EL (cell line): ENCODE measurements at places on chromosomes 1 and 21.

- DNase-seq: peak; percentile 54
Measured at GRCh38 chr21:34630536-34631143, 15.7 kb upstream of the RCAN1 start.

DNA sequence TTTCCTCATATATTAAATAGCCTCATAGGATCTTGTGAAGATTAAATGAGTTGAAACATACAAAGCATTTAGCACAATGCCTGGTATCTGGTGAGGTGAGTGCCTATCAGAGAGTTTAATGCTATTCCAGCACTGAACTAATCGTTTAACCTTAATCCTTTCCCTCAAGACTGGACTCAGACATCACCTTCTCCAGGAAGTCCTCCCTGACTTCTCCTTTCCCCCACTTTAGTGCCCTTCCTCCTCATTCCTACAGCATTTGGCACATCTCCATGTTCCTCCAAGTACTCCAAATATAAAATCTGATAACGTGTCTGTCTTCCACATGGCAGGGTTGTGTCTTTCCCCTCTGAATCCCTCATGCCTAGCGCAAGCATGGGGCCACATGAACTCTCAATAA, 59.8 kb downstream of the ZSCAN20 start:
- DNase-seq: no peak

DNA sequence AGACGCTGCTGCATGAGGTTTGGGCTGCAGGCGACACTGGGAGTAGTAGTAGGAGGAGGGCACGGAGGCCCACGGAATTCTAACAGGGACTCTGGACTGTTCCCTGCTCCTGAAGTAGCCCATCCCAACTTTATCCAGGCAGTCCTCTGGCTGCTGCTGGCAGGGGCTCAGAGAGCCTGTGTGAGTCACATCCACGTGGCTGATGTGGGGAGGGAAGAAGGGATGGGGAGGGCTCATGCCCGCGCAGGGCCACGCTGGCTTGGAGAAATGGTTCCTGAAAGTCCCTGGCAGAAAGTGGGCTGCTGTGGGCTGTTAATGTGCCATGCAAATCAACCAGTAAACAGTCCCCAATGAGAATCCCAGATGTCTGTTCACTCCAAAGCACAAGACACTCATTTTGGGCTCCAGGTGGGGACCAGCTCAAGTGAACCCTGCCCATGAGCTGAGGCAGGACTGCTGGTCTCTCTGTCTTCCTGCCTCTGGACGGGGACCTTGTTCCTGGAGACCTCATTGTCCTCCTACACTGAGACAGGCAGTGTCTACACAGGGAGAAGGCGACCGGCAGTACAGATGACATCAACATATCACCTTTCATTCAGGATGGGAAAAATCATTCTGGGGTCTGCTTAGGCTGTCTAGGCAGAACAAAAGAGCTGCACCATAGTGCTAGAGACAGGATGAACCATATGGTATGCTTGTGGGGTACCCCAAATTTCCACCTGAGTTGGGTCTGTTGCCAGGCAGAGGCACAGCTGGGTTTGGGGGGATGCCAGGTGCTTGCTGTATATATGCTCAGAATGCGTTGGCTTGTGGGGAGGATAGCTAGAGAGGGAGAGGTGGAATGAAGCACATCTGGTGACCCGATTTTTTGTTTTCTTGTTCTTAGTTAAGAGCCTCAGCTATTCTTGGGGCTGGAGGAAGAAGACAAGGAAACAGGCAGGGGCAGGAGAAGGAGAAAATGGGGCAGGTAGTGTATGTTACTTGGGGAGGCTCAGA, 57.9 kb upstream of the FMOD start:
- DNase-seq: peak; percentile 78

DNA sequence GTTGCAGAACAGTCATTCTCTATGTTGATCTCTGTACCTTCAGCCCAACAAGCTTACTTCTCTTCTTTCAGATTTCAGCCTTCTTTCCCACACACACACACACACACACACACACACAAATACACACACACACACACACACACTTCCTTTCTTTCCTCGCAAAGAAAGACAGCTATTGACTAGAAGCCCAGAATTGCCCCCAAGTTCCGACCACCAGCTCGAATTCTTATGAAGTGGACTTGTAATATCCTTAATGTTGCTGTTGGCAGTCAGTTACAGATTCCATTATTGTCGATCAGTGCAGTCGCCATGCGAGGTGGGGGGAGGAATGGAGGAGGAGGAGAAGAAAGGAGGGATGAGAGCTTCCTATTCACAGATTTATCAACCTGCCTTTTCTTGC, 125.5 kb downstream of the CLEC20A start:
- DNase-seq: peak; percentile 26

- peak; percentile 57 for DNase-seq
Measured at GRCh38 chr1:66439031-66439740, 94.8 kb upstream of the SGIP1 start.

GRCh38 chr1:180722586-180722985, 90.8 kb downstream of the XPR1 start:
- no peak for DNase-seq

DNA sequence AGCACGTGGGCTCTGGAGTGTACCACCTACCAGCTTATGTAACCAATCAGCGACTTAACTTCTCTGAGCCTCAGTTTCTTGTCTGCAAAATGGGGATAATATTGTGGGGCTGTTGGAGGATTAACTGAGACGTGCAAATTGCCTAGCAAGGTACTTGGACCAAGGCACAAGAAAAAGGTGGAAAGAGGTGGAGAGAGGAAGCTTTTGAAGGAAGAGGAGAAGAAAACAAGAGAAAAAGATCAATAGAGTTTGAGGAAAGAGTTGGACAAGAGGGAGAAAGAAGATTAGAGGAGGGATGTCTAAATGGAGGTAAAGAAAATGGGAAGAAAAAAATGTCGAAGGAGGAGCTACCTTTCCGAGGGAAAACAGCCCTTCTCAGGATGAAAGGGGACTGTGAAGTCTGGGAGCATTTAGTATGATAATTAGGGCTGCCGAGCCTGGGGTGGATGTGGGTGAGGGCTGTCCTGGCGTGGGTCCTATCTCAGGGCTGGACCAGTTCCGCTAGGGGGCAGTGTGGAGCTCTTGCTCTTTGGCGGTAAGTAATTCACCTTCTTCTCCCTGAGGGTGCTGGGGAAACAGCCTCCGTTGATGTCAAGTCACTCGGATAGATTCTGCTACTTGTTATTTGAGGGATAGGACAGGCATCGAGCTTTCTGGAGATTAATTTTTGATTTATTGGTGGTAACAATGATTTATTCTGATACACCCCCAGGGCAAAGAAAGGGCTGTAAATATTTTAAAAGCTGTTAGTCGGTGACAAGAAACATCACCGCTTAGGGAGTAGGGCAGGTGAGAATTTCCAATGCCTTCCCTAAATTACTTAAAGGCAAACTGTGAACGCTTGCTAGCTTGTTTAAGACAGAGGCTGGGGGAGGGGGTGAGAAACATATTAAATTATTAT, 79.0 kb upstream of the NFASC start:
- DNase-seq: peak; percentile 52

DNA sequence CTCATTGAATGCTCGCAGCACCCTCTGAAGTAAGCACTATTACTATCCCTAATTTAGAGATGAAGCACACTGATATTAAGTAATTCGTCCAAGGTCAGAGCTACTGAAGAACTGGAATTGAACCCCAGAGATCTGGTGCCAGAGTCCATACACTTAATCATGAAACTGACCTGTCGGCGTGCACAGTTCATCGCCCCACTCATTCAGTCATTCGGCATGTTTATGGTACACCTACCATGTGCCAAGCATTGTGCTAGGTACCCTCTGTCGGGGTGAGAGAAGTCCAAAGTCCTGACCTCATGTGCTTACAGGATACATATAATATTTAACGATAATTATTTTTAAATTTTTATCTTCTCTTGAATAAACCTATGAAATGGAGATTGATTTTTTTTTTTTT, 5.6 kb upstream of the CENPS start:
- no peak for DNase-seq

GRCh38 chr1:100476735-100477290, 61.1 kb upstream of the GPR88 start:
- no peak for DNase-seq

GRCh38 chr1:94765958-94766357, 54.2 kb upstream of the SLC44A3 start:
- no peak for DNase-seq

DNA sequence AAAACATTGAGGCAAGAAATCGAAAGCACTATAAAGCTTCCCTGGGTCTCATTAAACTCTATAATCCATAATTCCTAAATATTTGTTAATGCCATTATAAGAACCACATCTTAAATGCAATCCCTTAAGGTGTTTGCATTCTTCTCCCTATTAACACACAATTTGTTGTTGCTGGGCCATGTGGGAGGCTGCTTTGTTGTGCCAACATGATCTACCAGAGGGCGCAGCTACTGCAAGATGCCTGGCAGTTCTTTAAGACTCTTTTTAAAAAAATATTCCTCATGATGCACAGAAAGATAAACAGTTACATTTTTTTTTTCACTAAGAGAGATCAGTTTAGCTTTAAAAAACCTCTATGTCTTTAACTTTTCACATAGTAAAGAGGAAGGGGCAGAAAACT, 39.0 kb upstream of the BCAS2 start:
- DNase-seq: no peak

GRCh38 chr1:27143401-27143800, 11.5 kb downstream of the SLC9A1 start:
- DNase-seq: no peak

DNA sequence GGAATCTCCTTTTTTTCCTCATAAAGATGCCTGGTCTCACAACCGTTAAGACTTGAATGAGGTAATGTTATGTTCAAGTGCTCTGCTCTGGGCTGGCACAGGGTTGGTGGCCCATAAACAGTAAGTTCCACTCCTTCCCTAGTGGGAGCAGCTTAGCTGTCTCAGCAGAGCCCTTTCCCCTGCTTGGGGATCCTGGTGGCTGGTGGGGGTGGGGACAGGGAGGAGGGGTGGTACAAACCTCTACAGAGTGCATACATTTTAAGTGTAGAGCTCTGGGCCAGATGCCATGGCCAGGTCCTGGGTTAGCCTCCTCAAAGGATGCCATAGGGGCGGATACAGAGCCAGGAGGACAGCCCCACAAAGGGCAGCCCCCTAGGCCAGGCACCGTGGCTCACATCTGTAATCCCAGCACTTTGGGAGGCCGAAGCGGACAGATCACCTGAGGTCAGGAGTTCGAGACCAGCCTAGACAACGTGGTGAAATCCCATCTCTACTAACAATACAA, 20.7 kb upstream of the PADI1 start:
- DNase-seq: no peak

DNA sequence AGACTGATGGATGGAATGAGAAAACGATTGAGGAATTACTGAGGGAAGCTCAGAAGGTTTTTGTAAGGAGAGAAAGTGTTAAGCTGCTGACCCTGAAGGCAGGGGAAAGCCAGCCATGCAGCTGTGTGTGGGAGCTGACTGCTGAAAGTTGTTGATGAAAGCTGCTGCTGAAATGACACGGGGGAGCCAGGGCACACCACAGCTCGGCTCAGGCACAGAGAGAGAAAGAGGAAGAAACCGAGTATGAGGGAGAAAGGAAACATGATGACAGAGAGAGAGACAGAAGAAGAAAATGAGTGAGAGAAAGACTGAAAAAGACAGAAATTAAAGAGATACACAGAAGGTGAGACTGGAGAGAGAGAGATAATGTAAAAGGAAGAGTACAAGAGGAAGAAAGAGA, 115.5 kb downstream of the LRRC53 start:
- no peak for DNase-seq

DNA sequence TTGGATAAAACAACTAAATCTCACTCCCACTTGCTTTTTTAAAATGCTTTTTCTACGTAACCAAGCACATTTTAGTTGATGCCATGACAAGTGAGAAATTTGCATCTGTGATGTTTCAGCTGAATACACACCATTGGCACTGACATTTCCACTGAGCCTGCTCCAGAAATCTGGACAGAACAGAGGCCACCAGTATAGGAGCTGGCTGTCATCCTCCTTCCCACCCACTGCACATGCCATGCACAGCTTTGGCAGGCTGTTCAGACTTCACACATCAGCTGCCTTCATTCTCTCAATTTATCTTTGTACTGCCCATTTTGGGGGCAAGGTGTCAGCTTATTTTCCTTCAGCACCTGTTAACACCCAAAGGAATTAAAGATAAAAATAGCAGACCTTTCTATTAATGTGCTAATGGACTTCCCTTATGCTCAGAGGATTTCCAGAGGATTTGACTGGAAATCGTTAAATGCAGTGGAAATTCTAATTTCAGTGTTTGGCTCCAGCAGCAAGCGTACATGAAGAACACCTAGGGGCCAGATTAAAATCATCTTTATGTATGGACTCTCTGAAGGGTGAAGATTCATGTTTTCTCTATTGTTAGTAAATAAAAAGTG, 12.9 kb upstream of the PODN start:
- no peak for DNase-seq

DNA sequence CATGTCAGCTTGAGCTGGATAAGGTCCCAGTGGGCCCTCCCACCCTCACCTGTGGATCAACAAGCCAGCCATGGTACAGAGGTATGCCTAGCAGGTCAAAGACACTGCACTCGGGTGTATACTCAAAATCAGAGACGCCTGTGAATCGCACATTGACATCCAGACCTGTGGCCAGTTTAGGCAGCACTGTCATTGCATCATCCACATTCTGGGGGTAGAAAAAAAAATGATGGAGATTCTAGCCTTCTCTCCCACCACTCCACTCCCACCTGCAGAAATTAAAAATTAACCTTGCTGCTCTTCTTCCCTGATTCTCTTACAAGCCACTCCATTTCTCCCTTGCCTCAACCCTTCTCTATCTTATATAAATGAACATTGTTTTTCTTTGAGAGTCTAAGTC, 6.3 kb downstream of the MINDY1 start:
- DNase-seq: no peak

DNA sequence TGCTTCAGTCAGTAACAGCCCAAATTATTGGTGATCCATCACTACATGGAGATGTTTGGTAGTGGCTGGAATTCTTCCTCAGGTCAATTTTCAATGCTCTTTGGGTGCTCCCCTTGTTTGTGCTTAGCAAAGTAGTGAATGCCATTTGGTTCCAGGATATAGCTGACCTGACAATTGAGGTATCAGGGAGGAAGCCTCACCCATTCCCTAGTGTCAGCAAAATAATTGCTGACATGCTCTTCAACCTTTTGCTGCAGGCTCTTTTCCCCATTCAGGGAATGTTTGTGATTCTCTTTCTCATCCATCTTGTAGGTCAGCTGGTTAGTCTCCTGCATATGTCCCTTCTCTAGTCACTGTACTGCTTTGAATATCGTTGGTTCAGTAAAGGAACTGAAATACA, 7.1 kb upstream of the OR10K1 start:
- no peak for DNase-seq

DNA sequence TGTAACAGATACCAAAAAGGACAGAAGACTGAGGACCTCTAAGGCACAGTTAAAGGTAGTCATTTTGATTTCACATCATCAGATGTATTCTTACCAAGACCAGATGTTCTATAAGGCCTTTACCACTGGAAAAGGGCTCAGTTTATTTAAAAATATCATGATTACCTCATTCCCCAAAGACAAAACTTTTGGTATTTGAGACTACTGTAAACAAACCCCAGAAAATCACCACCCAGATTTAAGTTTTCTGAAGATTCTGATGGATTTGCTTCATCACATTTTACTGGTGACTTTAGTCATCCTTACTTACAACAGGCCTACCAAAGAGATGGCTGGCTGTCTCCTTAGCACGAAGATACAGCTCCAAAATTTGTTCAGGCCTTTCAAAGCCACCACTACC, 8.3 kb downstream of the ENAH start:
- no peak for DNase-seq
